Muscle of leg (tissue), 16 donors: ENCODE measurements at places on chromosomes 3 and 15. TPM values are rescaled to one million over a fixed set of nuclear protein-coding genes. Genes with fewer than 3 reads are reported as not detected.

GOLGA8T gene
- polyA plus RNA-seq, result not detected

GDPGP1 gene
- polyA plus RNA-seq, result 1.5 TPM

GRK7 gene
- polyA plus RNA-seq, result not detected

RYK gene
- polyA plus RNA-seq, result 53.9 TPM

PGBD4 gene
- 1.4 TPM for polyA plus RNA-seq

CIAO2A gene
- polyA plus RNA-seq, result 48.4 TPM

GNB4 gene
- 36.0 TPM for polyA plus RNA-seq

CYFIP1 gene
- 57.5 TPM for polyA plus RNA-seq

INTS14 gene
- 26.8 TPM for polyA plus RNA-seq

ABHD10 gene
- 25.9 TPM for polyA plus RNA-seq

OR5K3 gene
- polyA plus RNA-seq, result not detected
